NCI-H748 treated with DMSO at 0.1 percent for 48 hours (cell line): ENCODE measurements at places on chromosomes 7 and 10.

DNA sequence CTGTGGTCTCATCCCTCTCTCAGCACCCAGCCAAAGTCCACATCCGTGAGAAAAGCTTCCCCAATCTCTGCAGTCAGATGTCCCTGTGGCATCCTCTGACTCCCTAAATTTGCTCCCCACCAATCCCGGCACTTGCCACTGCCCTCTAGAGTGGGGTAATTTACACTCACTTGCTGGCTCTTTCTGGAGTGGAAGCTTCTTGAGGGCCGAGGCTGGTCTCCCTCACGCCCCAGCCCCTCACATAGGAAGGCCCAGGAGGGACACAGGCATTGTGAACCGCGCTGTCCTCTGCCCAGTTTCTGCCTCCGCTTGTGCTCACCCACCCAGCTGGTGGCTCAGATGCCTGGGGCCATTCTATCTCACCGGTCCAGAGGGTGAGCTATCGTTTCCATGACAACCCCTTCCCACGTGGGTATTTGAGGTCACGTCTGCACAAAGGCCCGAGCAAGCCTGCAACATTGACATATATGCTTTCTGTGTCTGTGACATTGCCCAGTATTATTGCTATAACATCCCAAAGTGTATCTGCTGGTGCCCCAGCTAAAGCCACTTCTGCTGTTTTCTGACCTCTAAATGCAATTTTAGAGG is 97.3 kb upstream of the CTBP2 start:
- no peak for DNase-seq

DNA sequence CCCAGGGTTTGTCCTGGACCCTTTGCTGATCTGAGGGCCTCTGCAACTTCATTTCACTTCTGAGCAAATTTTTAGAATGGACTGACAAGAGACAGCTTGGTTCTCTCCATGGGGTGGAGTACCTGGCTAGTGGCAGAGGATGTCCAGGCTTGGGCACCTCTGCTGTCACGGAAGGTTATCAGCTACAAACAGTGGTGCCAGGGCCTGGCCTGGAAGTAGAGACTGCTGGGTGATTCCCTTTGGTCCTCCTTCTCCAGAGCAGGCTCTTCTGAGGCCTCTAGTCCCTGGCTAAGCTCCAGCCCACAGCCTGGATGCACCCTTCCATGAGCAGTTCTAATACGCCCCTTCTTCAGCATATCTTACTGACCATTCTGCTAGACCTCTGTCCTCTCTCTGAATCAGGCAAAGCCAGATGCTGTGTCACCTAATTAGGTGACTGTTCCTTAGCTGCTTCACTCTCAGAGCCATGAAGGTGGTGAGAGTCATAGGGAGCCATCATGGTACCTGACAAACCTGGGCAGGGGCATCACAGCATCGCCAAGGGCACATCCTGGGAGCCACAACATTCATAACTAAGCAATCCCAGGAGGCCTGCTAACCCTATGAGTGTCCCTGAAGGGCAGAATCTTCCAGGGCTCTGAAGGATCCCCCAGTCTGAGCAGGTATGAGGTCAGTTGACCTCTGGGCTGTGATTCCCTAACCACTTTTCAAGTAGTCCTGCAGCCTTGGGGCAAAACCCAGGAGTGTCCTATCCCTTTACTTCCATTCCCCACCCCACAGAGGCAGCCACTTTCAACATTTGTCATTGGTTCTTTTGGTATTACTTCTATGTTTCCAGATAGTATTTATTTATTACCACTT is 4.0 kb downstream of the ARHGAP22 start:
- no peak for DNase-seq

DNA sequence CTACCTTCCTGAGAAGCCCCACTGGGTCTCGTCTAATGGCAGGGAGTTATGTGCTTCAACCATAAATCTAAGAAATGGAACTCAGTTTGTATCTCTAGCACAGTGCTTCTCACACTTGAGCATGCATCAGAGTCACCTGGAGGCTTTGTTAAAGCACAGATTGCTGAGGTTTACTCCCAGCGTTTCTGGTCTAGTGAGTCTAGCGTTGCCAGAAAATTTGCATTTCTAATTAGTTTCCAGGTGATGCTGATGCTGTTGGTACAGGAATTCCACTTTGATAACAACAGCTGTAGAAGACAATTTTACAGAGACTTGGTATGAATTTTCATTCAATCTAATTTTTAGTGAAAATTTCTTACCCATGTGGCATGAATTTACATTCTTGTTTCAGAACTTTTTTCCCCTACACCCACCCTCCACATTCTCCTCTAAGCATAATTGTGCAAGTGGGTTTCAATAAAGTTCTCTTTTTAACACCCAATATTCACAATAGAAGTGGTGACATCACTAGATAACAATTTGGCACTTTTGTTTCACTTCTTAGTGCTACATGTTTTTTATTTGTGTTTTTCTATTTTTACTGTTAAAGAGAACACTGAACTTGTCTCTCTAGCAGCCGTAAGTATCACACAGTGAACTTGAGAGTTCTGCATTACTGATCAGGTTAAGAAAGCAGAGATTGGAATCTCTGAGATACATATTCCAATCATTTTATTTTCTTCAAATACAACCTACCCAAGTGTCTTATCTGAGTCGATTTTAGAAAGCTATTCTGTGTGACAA is 48.4 kb upstream of the BET1 start:
- no peak for DNase-seq

GRCh38 chr7:98394377-98394836 is 6.5 kb downstream of the BAIAP2L1 start:
- DNase-seq: no peak

DNA sequence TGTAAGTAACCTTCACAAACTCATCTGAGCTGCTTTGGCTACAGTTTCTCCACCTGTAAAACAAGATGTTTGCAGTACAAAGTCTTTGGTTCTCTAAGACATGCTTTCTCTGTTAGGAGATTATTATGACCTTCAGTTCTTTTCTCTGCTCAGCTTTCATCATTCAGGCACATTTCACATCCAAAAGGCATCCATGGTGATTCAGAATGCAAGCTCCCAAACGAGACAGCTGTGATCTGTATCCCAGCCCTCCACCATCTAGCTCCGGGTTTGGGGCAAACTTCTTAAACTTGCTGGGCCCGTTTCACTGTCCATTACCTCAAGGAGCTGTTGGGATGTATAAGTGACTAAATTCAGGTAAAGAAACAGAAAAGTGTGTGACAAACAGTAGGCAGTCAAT is 95.8 kb upstream of the COL1A2 start:
- DNase-seq: no peak

- no peak for DNase-seq
These were observed 7.4 kb upstream of the KAZALD1 start for GRCh38 chr10:101054351-101054750.

GRCh38 chr7:29622335-29623265 is 59.0 kb downstream of the PRR15 start:
- DNase-seq: no peak

- DNase-seq: no peak
These were observed 460 bp downstream of the ANXA11 start for GRCh38 chr10:80204677-80205476.

GRCh38 chr7:116403265-116403664 is 96.3 kb upstream of the CAV2 start:
- no peak for DNase-seq

GRCh38 chr10:110392868-110393740 is 88.4 kb upstream of the SMNDC1 start:
- no peak for DNase-seq

- no peak for DNase-seq
These were observed 34.4 kb downstream of the RCC1L start for GRCh38 chr7:75039166-75039565.

DNA sequence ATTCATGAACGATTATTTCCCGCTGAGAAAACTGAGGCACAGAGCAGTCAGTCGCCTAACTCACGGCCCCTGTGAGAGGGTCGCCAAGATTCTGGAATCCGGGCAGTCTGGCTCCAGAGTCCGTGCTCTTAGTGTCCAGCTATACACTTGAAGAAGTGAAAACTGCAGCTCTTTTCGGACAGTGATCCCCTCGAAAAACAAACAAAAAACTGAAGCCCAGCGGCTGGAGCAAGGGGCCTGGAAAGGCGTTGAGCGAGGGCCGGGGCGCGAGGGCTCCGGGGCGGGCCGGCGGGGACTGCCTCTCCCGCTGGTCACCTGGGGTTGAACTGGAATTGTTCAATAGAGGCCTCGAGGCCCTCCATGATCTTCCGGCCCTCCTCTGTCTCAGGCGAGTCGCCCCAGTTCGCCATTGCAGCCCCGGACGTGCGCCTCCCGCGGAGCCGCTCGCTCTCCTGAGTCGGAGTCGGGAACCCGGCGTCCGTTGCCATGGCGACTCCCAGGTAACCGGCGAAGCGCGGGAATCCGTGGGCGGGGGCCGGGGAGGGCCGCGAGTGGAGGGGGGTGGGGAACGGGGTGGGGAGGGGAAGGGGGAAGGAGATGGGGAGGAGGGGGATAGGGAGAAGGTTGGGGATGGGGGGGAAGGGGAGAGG is 881 bp downstream of the C10orf67 start:
- DNase-seq: peak; percentile 43

DNA sequence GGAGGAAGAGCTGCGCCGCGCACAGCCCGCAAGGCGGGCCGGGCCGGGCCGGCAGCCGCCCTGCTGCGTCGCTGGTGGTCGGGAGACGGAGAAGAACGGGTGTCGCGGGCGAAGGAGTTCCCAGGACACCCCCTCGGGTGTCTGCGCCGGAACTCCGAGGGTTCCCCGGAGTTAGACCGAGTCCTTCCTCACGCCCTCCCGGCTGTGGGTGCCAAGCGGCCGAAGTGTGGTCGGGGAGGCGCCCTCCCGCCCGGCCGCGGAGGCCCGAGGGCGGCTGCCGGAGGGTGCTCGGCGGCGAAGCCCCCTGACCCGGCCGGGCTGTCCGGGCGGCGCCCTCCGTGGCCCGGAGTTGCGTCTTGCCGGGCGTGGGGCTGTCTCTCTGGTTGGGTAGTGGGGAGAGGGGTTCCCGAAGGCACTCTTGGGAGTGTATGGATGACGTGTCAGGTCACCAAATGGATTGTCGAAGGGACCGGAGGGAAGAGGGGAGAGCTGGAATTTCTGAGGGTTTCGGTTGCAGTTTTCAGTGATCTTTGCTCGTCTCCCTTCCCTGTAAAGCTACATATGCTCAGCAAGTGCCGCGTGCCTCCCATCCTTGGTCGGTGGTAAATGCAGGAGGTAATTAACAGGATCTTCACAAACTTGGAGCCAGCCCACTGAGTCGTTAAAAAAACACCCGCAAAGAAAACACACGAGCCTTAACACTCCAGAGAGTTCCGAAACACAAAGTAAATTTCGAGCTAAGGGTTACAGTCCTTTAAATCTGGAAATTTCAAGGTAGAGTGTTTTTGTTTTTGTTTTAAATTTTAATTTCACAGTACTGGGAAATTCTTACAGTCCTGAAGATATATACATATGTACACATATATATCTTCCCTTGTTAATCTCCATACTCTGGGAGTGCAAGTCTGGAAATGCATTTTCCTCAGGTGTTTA is 871 bp downstream of the ST7 start:
- DNase-seq: peak; percentile 35

- DNase-seq: peak; percentile 23
These were observed 29.7 kb downstream of the VIM start for GRCh38 chr10:17257466-17258321.

DNA sequence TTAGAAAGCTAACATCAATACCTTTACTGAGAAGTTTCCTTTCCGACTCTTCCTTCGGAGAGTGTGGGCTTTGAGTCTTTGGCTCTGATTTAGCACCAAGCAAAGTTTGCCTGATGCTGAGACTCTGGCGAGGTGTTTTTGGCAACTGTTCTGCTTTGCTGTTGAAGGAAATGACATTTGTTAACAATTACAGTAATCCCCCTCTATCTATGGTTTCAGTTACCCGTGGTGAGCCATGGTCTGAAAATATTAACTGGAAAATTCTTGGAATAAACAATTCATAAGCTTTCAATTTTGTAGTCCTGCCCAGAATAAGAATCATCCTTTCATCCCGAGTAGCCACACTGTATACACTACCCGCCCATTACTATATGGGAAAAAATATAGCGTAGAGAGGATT is 126.3 kb downstream of the ARHGAP21 start:
- no peak for DNase-seq

DNA sequence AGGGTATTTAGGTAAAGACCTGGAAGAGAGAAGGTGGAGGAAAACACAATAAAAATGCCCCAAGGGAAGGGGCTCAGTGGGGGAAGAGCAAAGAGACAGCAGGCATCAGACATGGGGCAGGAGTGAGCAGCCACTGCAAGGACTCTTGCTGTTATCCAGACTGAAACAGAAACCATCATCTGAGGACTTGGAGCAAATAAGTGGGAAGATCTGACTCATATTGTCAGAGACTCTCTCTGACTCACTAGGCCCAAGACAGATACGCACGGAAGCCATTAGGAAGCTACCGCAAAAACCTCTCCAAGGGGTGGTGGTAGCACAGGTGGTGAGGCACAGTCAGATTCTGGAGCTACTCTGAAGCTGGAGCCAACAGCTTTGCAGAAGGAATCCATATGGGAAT is 110.7 kb downstream of the RNF32 start:
- no peak for DNase-seq

- no peak for DNase-seq
These were observed 41.9 kb downstream of the SPAM1 start for GRCh38 chr7:123966936-123967335.

DNA sequence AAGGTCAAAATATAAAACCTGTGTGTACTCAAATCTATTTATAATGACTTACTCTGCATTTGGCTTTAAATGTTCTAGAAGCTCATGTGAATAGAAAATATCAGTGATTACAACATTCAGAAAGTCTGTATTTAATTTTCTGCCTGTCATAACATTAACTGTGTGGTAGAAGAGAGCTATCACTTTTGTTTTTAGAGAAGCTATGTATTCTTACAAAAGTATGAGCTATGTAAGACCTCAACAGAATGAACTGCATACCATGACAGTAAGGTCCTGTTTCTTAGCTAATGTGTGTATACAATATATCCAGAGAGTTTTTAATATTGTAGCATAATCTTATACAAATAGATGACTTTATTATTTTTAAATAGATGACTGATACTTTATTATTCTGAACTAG is 61.5 kb downstream of the PTN start:
- no peak for DNase-seq

- DNase-seq: no peak
These were observed 204.1 kb upstream of the NFE2L3 start for GRCh38 chr7:25947669-25948516.

DNA sequence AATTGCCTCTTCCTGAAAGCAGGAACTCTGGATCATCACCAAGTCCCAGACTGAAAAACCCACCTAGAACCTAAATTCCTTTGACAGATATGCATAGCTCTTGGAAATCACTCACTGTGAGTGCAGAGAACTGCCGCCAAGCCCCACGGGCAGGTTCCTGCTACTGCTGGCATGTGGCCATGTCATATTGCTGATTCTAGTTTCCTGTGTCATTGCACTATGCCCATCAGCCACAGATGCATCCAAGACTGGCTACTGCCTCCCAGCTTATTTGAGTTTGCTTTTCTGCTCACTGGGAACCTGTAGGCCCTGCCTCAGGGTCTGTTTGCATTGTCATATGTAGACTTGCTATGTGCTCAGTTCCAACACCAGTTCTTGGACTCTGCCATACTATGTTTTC is 786.0 kb downstream of the GRID1 start:
- no peak for DNase-seq

DNA sequence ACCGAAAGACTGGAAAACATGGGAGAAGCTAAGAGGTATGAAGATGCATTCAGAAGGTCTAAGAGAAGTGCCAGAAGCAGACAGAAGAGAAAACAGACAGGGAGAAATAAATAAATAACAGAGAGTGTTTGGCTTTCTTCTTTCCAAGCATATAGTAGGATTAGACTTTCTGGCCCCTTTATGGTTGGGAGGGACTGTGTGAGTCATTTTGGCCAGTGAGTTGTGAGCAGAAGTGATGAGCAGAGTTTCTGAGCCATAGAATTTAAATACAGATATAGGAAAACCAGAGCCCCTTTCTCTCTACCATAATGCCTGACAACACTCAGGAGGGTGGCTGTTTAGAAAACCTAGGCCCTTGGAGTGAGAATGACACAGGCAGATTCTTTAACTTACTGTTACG is 171.0 kb downstream of the PPP1R17 start:
- no peak for DNase-seq
